ENCODE measurements at places on chromosomes 6 and 20. TPM values are rescaled to one million over a fixed set of nuclear protein-coding genes. Genes with fewer than 3 reads are reported as not detected.

Gene PLN
- total RNA-seq, result not detected

Gene RAB32
- total RNA-seq, result 103 TPM

- H3K4me1 ChIP-seq, result peaks cover 18% of the 10 kb centered on the region
- H3K27ac ChIP-seq, result no peak overlapping the region
- peak; percentile 37 for DNase-seq
- H3K27me3 ChIP-seq, result no peaks in the 10 kb centered on the region
These were observed 435 bp downstream of the ZSWIM3 start for GRCh38 chr20:45857882-45858216.

DNA sequence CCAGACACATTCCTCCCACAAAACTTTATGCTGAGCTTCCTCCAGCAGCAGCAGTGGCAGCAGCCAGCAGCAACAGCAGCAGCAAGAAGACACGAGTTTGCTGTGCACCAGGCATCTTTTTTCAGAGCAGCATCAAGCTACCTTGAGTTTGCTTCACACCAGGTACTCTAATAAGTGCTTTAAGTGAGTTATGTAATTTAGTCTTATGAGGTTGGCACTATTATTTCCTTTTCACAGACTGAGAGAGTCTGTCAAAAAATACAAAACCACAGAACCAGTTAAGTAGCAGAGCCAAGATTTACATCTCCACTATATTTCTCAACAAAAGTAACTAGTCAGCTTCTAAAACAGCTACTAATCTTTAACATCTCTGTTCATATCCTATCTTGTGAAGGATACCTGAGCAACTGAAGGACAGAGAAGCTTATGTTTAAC lies 23.7 kb downstream of the RANBP9 start:
- peak overlapping the region; percentile 6 for H3K27ac ChIP-seq
- peaks cover 10% of the 10 kb centered on the region for H3K4me1 ChIP-seq
- no peaks in the 10 kb centered on the region for H3K27me3 ChIP-seq

DNA sequence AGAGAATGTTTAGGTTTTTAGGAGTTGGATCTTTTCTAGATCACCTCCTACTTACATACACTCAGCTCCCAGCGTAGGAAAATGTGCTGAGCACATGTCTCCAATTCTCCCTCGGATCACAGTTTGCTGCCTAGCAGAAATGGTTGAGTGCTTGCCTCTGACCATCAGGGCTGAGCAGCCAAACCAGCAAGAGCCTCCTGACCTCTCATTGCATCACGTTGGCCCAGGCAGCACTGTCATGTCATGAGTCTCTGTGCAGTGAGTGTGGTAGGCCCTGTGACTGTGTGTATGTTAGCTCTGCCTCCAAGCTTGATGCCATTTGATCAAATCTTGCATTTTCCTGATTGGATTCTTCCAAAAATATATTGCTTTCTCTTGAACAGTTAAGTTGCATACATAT lies 112.0 kb downstream of the LRRC1 start:
- no peak overlapping the region for H3K27ac ChIP-seq
- peak; percentile 10 for DNase-seq
- H3K4me1 ChIP-seq, result no peaks in the 10 kb centered on the region
- no peaks in the 10 kb centered on the region for H3K27me3 ChIP-seq
- no peak overlapping the region for H3K4me3 ChIP-seq
- H3K36me3 ChIP-seq, result no peaks in the 10 kb centered on the region
